Renal cortex interstitium (tissue), 15 donors: ENCODE measurements at places on chromosomes 2 and 18. TPM values are rescaled to one million over a fixed set of nuclear protein-coding genes. Genes with fewer than 3 reads are reported as not detected.

Gene CNOT11
- polyA plus RNA-seq: 51.6 TPM

Gene FARSB
- 26.8 TPM for polyA plus RNA-seq

Gene ANKRD62
- polyA plus RNA-seq: 0.11 TPM

Gene NBAS
- 68.4 TPM for polyA plus RNA-seq

Gene POTEC
- 0.06 TPM for polyA plus RNA-seq

Gene IL1RN
- polyA plus RNA-seq: 1.7 TPM

Gene FBXO48
- 2.1 TPM for polyA plus RNA-seq

Gene UGT1A5
- not detected for polyA plus RNA-seq

Gene GALNT14
- 33.2 TPM for polyA plus RNA-seq

Gene CDH2
- polyA plus RNA-seq: 85.2 TPM

Gene CNGA3
- polyA plus RNA-seq: not detected

Gene BMPR2
- 49.9 TPM for polyA plus RNA-seq

Gene AGAP1
- polyA plus RNA-seq: 19.1 TPM

Gene MATN3
- 3.0 TPM for polyA plus RNA-seq

Gene CXCR4
- 45.7 TPM for polyA plus RNA-seq

Gene AQP12B
- 0.49 TPM for polyA plus RNA-seq

Gene POTEJ
- polyA plus RNA-seq: not detected

Gene NXPH2
- polyA plus RNA-seq: 4.6 TPM

Gene GKN2
- not detected for polyA plus RNA-seq

Gene SDC1
- 24.6 TPM for polyA plus RNA-seq

Gene MYO7B
- polyA plus RNA-seq: 22.2 TPM

Gene PROKR1
- 0.17 TPM for polyA plus RNA-seq

Gene GAL3ST2
- 0.52 TPM for polyA plus RNA-seq

Gene B3GNT7
- 4.1 TPM for polyA plus RNA-seq

Gene RNF152
- polyA plus RNA-seq: 10.5 TPM

Gene IL1F10
- polyA plus RNA-seq: not detected

Gene FAM124B
- 2.8 TPM for polyA plus RNA-seq

Gene MEP1B
- 0.17 TPM for polyA plus RNA-seq

Gene NYAP2
- polyA plus RNA-seq: 0.05 TPM

Gene ANKRD30BL
- 0.56 TPM for polyA plus RNA-seq

Gene REEP1
- polyA plus RNA-seq: 2.6 TPM

Gene CROCC2
- polyA plus RNA-seq: 0.07 TPM

Gene LIMS2
- polyA plus RNA-seq: 22.1 TPM

Gene TMEM178A
- polyA plus RNA-seq: 97.5 TPM

Gene IL1RL1
- polyA plus RNA-seq: 1.00 TPM

Gene FECH
- polyA plus RNA-seq: 32.5 TPM

Gene PSMA8
- not detected for polyA plus RNA-seq

Gene SIX3
- polyA plus RNA-seq: not detected

Gene LYG2
- polyA plus RNA-seq: 0.56 TPM

Gene SRD5A2
- 0.10 TPM for polyA plus RNA-seq

Gene ALK
- polyA plus RNA-seq: 0.17 TPM

Gene RBKS
- polyA plus RNA-seq: 8.8 TPM

Gene SERPINB2
- 0.14 TPM for polyA plus RNA-seq

Gene NOSTRIN
- polyA plus RNA-seq: 32.2 TPM
